ENCODE measurements at places on chromosomes 4 and X.

- no peak for DNase-seq
These were observed 28.6 kb downstream of the TEX13A start for GRCh38 chrX:105191878-105192277.

DNA sequence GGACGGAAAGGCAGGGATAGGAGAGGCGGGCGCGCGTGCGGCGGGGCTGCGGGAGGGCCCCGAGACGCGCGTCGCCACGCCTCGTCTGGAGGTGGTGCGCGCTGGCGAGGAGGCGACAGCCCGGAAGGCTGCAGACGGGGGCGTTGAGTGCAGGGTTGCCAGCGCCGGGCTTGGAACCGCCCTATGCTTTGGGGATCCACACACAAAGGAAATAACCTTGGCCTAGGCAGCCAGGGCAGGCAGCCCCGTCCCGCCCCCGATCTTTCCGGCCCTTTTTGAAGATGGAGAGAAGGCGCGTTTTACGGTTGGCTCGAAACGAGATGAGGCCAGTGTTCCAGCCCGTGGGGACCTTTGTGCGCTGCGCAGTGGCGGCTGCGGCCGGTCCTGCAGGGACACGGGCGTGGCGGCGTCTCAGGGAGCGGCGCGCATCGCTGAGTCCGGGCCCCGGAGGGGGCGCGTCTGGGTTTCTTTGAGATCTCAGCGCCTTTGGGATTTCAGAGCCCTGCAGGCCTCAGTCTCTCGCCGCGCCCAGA lies 50.8 kb upstream of the TRIM2 start:
- DNase-seq: peak; percentile 91

DNA sequence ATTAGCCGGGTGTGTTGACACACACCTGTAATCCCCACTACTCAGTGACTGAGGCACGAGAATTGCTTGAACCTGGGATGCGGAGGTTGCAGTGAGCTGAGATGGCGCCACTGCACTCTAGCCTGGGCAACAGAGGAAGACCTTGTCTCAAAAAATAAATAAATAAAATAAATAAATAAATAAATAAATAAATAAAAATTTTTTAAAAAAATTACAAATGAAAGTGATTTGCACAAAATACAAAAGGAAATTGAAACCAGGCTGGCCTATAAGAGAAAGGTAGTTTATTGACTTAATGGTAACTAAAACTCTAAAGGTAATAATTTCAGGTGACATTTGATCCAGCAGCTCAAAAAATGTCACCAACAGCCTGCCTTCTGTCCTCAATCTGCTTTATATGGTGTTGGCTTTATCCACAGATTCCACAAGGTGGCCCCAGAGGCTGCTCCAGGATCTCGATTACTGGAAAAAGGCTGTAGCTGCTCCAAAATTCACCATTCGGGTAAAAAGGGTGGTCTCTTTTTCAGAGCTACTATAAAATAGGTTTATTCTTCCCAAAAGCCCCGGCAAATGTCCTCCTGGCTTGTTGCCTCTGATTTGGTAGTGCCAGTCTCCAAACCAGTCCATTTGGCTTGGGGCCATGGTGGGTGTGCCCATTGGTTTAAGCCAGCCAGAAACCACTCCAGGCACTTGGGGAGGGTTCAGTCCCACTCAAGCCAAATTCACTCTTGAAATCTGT lies 61.4 kb upstream of the TRIM2 start:
- DNase-seq: peak; percentile 81

DNA sequence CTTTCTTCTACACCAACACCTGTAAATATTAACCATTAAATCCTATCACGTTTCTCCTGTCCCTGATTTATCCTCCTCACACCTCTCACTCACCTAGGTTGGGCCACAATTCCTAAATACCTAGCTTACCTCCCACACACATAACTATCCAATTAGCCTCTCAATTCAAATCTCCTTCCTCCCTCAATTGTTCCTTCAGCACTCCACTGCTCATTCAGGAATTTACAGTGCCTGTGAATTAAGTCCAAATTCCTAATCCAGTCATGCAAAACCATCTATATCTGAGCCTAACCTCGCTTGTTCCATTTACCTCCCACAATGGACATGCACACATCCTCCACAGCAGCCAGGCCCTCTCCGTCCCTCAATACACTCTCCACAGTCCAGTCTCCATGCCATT lies 17.5 kb downstream of the ANXA5 start:
- no peak for DNase-seq

DNA sequence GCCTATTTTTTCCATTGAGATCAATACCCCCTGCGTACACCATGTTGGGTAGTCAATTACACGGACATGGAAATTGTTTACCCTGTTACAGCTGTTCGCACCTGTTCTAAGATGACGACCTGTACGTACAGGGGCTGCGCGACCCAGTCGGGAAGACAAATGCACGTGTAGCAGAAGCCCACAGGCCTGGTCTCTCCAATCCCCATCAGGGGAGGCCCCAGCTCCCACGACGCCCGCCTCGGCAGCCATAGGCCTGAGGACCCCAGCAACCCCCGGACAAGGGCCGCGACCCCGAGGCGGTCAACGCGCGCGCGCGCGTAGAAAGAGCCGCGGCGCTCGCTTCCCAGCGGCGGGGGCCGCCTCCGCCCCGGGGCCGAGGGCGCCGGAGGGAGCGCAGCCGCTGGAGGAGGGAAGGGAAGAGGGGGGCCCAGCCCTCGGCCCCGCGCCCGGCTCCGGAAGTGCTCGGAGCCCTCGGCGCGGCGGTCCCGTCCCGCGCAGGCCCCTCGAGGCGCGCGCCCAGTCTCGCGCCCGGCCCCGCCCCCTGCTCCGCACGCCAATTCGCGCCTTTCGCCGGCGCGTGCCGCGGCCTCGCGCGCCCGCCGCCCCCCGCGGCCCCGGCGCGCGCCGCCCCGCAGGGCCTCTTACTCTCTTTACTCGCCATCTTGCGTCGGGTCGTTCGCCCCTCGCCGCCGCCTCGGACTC lies 618 bp downstream of the RBBP7 start:
- DNase-seq: peak; percentile 83

- DNase-seq: peak; percentile 83
These were observed 429 bp downstream of the NOCT start for GRCh38 chr4:139015948-139016471.

- peak; percentile 84 for DNase-seq
These were observed 111.5 kb downstream of the AFAP1 start for GRCh38 chr4:7828011-7828720.

- DNase-seq: no peak
These were observed 17.7 kb upstream of the LAMP2 start for GRCh38 chrX:120486786-120487185.

DNA sequence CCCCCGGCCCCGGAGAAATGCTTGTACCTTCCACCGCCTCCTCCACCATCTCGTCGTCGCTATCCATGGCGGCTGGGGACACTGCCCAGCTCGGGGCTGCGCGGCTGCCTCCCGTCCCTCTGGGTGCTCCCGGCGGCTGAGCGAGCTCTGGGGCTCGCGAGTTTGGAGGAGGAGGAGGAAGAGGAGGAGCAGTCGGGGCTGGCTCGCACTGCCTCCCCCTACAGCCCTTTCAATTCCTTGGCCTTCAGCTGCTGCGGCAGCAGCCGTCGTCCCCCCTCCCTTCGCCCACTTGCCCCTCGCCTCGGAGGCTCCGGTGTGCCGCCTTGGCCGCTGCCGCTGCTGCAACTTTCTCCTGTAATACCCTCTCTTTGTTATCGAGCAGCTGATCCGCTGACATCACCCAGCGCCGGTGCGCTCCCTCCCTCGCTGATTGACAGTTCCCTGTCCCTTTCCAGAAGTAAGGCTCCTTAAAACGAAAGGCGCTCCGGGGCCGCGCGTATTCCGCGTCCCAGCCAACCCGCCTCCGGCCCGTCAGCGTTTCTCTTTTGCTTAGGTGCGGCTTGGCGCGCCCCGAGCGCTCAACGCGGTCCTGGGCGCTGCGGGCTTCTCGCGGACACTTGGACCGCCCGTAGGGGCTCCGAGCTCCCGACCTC lies at the start of gene SETD7:
SETD7 (minus strand) TSS at position 149 of the 653 bp plus-strand sequence; CDS start at position 67, 82 bp downstream.
- DNase-seq: peak; percentile 85

DNA sequence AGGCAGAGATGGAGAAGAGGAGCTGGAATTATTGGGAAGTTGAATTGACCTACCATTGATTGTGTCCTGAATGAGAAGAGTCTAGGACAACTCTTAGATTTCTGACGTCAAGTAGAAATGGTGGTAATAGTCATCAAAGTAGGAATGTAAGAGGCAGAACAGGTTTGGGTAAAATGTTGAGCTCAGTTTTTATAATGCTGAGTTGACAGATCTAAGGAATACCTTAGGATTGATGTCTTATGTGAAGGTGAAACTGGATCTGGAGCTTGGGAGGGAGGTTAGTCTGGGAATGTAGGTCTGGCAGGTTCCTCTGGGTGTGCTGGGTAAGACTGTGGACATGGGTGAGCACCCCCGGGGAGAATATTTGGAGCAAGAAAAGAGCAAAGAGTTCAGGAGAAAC lies 31.9 kb downstream of the JADE1 start:
- DNase-seq: no peak

DNA sequence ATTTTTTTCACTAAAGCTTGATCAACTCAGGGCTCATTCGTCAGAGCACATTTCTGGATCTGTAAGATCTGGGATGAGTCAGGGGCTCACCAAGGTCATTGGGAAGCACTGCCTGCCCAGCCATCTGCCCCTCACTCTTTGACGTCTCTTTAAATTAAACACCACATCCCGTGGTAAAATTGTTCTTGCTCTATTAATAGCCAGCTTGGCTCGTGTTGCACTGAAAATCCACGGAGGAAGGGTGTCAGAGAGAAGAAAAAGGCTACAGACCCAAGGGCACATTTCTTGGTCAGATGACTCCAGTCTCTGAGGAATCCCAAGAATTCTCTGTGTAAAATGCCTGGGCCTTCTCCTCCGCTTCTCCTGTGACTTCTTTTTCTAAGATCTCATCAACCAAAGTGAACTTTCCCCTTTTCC lies 45.7 kb upstream of the GATB start:
- DNase-seq: no peak

GRCh38 chrX:13285229-13285628 lies 34.6 kb downstream of the ATXN3L start:
- no peak for DNase-seq

DNA sequence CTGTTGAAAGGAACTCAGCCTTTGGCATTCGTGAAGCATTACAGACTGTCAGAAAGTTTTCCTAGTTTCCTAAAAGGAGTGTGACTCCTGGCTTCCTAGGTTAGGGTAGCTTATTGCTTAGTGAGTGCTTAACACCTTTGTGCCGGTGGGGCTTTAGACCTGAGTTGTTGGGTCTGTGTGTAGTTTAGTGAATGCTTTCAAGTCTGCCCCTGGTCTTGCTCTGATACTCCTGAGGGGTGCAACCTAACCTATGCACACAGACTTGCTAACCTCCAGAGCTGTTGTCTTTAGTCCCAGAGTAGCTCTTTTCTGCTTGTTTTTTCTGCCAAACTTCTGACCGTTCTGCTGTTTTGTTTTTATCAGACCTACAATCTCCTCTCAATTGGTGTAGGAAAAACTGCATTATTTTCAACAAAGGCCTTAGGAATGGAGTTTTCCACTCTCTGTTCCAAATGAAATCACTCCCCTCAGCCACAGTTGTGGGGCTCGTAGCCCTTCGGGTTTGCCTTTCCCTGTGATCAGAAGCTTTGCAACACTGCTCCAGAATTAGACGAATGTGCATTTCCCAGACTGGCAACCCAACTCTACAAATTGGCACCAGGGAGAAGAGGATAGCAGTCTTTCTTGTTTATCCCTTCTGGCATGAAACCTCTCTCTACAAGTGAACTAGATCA lies 1399.1 kb upstream of the PCDH7 start:
- DNase-seq: no peak
